ENCODE measurements at places on chromosomes 7 and 10.

- DNase-seq = no peak
These were observed 68.0 kb downstream of the PTPRZ1 start for GRCh38 chr7:121940918-121941317.

GRCh38 chr7:2151801-2152612, 80.7 kb downstream of the MAD1L1 start:
- no peak for DNase-seq

GRCh38 chr10:52111101-52111891, 202.8 kb upstream of the DKK1 start:
- no peak for DNase-seq

DNA sequence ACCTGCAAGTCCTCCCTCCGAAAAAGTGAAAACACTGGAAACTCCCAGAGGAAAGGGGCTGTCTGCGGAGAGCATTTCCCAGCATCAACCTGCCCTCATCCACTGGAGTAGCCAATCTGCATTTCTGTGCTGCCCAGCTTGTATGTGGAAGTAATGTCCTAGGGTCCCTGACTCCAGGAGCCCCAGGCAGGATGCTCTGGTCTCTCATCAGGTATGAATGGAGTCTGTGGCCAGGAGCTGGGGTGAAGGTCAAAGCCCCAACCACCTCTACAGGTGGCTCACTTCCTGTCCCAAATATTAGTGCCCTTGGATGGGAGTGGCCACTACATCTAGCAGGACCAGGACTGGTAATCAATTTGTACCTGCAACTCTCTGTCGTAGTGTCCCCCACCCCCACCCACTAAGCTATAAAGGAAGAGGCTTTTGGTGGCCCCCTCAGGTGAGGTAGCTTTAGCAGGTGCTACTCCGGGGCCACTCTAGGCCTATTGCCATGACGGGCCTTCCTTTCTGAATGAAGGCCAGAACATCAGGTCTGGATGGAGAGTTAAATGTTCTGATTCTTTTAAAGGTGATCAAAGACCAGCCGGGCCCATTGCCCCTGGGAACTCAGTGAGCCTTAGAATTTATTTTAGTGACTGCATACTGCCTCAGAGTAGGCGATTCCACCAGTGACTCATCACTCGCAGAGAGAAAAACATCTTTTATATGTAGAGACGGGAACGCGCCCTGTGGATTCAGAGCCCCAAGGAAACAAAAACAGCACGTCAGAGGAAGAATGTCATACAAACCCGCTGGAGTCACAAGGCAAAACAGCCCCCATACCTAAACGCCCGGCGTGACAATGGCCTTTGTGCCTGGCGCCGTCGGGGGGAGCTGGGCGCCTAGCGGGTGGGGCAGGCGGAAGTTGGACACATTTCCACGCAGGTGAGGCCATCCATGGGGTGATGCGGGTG, 13.0 kb downstream of the EN2 start:
- no peak for DNase-seq

GRCh38 chr10:11715815-11716494, 26.2 kb upstream of the ECHDC3 start:
- DNase-seq = no peak

GRCh38 chr7:142496545-142496991, 238.7 kb upstream of the PRSS58 start:
- peak; percentile 36 for DNase-seq

DNA sequence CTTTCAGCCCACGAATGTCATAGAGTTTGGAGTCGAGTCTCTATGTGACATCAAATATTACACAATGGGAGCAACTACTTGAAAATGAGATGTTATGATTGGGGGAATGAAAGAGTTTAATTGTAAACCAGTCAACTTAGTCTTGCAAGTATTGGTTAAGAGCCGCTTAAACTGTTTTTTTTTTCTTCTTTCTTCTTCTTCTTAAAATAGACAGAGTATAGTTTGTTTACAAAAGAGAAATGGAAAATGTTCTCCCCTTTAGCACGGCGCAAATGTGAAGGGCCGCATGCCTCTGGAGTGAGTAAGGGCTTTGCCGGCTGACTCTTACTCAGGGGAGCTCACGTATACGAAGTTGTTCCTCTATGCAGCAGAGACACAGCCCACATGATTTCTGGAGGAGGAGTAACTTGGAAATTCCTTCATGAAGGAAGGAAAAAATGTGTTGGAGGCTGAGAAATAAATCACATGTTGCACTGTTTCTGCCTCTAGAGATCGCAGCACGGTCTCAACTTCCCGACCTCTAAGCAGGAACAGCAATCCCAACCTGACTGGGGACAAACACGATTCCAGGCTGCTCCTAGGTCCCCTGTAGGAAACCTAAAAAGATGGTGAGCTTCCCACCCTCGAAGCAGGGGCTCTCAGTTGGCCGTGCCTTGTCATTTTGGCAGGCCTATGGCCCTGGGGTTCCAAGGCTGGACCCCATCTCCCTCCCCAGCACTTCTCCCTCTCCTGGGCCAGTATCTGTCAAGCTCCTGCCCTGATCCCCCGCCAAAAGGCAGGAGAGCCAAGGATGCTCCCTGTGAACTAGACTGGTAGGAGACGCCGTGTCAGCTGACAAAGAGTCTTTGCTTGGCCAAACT, 44.8 kb downstream of the MYOF start:
- no peak for DNase-seq

- DNase-seq = no peak
These were observed 253.3 kb downstream of the DIP2C start for GRCh38 chr10:436013-436697.

- no peak for DNase-seq
These were observed 15.8 kb upstream of the KDM7A start for GRCh38 chr7:140192620-140193019.

DNA sequence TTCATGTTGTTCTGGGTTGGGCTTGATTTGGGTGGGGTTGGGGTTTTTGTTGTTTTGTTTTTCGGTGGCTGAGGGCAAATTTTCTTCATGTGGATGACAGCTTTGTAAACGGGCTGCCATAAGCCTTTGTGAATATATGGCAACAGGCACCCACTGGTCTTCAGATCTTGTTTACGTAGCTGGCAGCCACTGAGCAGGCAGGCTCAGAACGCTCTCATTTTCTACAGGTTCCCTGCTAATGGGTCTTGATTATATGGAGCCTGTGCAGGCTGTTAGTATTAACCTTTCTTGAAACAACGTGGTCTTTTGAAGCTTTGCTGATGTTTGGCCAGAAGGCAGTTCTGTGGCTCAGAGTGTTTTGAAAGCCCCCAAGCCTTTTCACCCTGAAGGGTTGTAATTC, 199.7 kb downstream of the TNS3 start:
- DNase-seq = no peak

- no peak for DNase-seq
These were observed 327.1 kb downstream of the GFRA1 start for GRCh38 chr10:115945701-115946445.

GRCh38 chr7:20730611-20731010, 56.1 kb downstream of the SP8 start:
- no peak for DNase-seq

DNA sequence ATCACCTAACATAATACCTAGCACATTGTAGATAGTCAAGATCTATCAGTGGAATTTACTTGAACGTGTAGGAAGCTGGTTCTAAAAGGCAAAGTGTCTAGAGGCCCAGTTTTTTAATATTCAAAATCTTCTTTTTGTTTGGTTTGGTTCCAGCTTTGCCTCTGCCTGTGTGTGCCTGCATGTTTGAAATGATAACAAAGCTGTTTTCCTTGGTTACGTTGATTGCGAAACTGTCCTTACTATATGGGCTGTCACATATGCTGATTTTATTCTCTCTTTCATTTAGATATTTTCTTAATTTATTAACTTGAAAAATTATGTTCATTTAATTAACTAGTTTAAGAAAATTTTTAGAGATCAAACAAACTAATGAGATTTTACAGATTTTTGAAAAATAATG, 237.3 kb downstream of the SEMA3A start:
- no peak for DNase-seq

- DNase-seq = no peak
These were observed 23.9 kb upstream of the FAM107B start for GRCh38 chr10:14798636-14799035.

GRCh38 chr10:74255214-74255613, 104.2 kb downstream of the ADK start:
- DNase-seq = no peak

GRCh38 chr7:72268796-72269195, 143.3 kb downstream of the CALN1 start:
- DNase-seq = no peak

DNA sequence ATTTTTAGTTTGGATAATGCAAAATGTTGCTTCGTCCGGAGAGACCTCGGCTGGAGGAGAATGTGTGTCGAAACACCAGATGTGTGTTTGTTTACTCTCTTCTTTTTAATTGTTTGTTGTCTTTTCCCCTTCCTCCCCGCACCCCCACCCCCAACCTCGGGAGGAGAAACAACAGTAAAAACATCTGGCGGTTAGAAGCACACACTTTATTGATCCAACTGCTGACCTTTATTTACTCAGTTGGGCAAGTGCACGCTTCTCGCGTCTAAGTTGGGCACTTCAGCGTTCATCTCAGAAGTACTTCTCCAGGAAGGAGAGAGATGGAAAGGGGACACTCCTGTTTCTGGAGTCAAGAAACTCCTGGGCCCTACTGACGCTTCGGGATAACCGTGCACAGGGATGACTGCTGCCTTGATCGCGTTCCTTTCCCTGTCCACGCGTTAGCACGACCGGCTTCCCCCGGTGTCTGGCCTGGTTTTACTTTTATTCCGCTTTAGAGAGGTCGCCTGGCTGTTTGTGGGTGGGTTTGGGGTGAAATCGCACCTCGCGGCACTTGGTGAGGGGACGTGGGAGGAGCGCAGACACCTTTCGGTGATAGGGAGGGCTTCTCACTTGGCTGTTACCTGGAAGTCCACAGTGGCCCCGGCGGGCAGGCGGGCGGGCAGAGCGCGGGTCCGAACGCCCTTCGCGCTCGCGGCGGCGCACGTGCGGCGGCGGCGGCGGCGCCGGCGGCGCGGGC, 168.3 kb upstream of the PPP1R3A start:
- no peak for DNase-seq

- DNase-seq = peak; percentile 48
These were observed 581 bp downstream of the FAM3C start for GRCh38 chr7:121395494-121395960.

DNA sequence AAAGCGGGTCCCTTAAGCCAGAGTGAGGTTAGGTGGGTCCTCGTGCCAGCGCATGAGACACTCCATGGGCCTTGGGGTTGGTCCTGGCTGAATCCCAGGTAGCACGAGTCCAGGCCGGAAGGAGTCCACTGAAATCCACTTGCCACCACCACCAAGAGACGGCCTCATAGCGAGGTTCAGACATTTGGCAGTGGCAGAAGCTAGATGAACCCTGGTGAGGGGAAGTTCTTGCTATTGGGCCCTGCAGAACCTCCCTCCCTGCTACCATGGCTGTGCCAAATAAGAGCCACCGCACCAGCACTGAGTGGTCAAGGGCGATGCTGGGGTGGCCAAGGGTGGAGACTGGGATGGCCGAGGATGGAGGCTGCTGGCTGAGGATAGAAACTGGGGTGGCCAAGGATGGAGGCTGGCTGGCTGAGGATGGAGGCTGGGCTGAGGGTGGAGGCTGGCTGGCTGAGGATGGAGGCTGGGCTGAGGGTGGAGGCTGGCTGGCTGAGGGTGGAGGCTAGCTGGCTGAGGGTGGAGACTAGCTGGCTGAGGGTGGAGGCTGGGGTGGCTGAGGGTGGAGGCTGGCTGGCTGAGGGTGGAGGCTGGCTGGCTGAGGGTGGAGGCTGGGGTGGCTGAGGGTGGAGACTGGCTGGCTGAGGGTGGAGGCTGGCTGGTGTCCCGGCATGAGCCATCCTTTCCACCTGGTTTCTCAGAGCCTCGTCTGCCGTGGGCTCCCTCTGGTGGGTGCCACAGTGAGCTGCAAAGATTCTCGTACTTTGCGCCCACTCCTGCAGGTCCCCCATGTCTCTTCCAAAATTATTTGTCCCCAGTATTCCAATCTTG, 88.2 kb downstream of the ELFN1 start:
- no peak for DNase-seq

- no peak for DNase-seq
These were observed 143.7 kb downstream of the ELMO1 start for GRCh38 chr7:37304921-37305320.

- no peak for DNase-seq
These were observed 220.0 kb upstream of the SEMA3C start for GRCh38 chr7:81138870-81139269.

DNA sequence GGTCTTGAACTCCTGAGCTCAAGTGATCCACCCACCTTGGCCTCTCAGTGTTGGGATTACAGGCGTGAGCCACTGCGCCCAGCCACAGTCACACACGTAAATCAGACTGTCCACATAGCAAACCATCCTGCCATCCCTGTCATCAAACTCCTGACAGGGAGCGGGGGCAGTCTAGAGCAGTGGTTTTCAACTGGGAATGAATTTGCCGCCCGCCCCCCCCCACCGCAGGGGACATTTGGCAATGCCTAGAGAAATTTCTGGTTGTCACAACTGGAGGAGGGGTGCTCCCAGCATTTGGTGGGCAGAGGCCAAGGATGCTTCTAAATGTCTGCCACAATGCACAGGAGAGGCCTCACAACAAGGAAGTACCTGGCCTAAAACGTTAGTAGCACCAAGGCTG, 24.1 kb downstream of the CAMK2G start:
- DNase-seq = no peak

DNA sequence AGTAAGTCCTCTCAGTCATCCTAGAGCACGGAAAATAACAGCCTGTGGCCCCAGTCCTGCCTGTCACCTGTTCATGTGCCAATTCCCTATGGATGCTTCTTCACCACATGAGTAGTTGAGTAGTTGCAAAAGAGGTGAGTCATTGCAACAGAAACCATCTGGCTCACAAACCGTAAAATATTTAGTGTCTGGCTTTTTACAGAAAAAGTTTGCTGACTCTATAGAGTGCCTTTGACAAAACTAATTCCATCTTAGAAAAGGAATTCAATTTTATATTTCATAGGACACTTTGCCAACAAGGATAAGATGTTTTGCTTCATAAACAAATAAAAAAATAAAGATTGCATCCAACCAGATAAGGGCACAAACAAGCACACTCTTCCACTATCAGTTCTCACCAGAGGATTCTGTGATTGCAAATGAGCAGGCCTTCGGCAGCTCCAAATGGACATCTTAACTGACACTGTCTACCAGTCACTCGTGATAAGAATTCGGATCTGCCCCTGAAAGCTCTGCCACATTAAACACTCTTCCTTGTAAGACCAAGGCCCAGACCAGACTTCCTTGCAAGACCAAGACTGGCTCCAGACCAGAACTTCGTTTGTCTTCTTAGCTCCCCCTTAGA, 242.7 kb upstream of the SEMA3C start:
- no peak for DNase-seq

- DNase-seq = no peak
These were observed 343.9 kb downstream of the ABCA13 start for GRCh38 chr7:48515171-48515570.

Data from CD4-positive, alpha-beta memory T cell (primary cell).